CD8-positive, alpha-beta memory T cell (primary cell): ENCODE measurements at places on chromosomes 2 and 18. TPM values are rescaled to one million over a fixed set of nuclear protein-coding genes. Genes with fewer than 3 reads are reported as not detected.

DNA sequence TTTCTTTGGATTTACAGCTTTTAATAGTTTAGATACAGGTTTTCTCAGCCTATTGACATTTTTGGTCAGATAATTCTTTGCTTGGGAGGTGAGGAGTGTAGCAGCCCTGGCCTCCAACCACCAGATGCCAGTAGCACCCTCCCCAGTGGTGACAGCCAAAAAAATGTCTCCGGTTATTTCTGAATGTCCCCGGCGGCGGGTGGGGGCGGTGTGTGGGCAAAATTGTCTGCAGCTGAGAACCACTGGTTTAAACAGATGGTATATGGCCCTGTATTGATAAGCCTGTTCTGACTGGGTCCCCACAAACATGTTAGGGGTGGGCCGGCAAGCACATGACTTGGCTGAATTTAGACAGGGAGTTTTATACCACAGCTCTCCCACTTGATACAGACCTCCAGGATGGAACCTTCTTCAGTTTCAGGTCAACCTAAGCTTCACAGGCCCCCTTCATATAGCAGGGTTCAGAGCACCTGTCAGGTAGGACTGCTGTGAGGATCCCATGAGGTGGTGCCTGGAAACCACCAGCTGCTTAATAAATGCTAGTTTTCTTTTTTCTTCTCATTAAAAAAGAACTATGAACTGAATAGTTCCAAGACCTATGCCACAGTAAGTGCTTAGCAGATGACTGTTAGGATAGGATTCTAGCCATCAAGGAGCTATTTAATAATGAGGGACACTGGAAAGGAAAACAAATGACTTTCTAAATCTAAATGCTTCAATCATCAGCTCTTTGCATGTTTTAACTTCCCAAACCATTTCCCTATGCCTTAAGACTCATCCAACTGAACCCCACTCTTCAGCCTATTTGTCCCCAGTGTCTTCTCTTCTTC is 18.1 kb downstream of the LPIN2 start:
- H3K4me1 ChIP-seq, result peaks cover 59% of the 10 kb centered on the region
- H3K4me3 ChIP-seq, result no peak overlapping the region
- H3K36me3 ChIP-seq, result no peaks in the 10 kb centered on the region
- peak; percentile 47 for DNase-seq

Gene ANKRD23
- 3.8 TPM for total RNA-seq

GRCh38 chr2:21567395-21567794 is 443.6 kb downstream of the TDRD15 start:
- H3K4me3 ChIP-seq, result no peak overlapping the region
- no peaks in the 10 kb centered on the region for H3K27me3 ChIP-seq
- DNase-seq, result no peak
- no peaks in the 10 kb centered on the region for H3K36me3 ChIP-seq
- H3K27ac ChIP-seq, result no peak overlapping the region

- H3K27me3 ChIP-seq, result no peaks in the 10 kb centered on the region
- no peak overlapping the region for H3K4me3 ChIP-seq
- H3K4me1 ChIP-seq, result no peaks in the 10 kb centered on the region
- H3K36me3 ChIP-seq, result no peaks in the 10 kb centered on the region
Measured at GRCh38 chr2:29802986-29803385, 118.4 kb downstream of the ALK start.

Gene NTSR2
- total RNA-seq, result not detected

Gene STARD6
- total RNA-seq, result 0.46 TPM

GRCh38 chr2:188456114-188456909 is 164.6 kb downstream of the GULP1 start:
- no peak overlapping the region for H3K4me3 ChIP-seq
- H3K27me3 ChIP-seq, result no peaks in the 10 kb centered on the region
- H3K27ac ChIP-seq, result no peak overlapping the region

- no peaks in the 10 kb centered on the region for H3K4me1 ChIP-seq
- DNase-seq, result no peak
- H3K27me3 ChIP-seq, result peaks cover 3% of the 10 kb centered on the region
- no peak overlapping the region for H3K4me3 ChIP-seq
- no peaks in the 10 kb centered on the region for H3K36me3 ChIP-seq
- H3K27ac ChIP-seq, result no peak overlapping the region
Measured at GRCh38 chr18:45801416-45802004, 24.0 kb upstream of the SIGLEC15 start.

DNA sequence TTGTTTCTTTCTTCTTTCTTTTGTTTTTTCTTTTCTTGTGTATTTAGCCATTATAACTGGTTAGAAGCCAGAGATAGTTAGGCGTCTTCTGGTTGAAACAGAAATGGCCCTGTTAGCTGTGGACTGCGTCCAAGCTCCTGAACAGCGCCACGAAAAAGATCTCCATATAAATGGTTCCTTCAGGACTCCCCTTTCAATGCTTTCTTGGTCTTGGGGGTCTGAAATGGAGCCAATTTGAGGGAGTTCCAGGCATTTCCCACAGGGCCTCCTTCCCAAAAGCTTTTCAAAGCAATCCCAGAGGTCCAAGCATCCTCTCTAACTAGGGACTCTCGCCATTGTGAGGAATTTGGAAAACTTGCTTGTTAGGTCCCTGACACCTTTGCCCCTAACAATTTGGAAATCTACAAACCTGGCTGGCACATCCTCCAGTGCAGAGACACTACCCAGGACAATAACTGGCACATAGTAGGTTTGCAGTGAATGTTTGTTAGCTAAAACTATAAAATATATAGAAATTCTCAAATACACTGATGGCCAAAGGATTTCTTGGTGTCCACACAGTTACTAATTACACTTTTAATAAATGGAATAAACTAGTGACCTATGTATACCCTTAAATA is 80.1 kb downstream of the MYCN start:
- DNase-seq, result no peak
- no peak overlapping the region for H3K4me3 ChIP-seq
- H3K27ac ChIP-seq, result no peak overlapping the region
- no peaks in the 10 kb centered on the region for H3K36me3 ChIP-seq

GRCh38 chr2:112121682-112122254 is 16.4 kb upstream of the FBLN7 start:
- peak; percentile 50 for DNase-seq
- no peaks in the 10 kb centered on the region for H3K4me1 ChIP-seq
- no peaks in the 10 kb centered on the region for H3K27me3 ChIP-seq
- H3K36me3 ChIP-seq, result peaks cover 4% of the 10 kb centered on the region

Gene ONECUT2
- total RNA-seq, result not detected

DNA sequence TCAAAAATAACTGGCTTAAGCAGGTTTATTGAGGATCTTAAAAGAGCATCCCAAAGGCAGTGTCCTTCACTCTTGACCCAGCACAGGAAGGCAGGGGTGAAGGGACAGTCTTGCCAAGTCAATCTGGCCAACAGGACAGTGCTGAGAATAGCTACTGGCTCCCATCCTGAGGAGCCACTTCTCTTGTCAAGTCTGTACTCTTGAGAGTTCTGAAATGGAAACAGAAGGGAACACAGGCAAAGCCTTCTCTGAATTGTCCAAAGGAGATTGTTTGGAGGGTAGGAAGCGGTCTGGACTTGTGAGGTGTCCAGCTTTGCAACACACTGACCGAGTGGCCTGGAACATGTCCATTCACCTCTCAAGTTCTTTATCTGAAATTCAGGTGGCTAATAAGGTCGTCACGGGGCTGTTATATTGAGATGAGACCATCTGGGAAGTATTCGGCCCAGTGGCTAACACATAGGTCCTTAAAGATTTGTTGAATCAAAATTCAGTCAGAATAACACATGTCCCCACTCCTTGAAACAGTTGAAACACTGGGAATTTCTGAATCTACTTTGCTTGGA is 99.5 kb upstream of the FHL2 start:
- H3K4me1 ChIP-seq, result no peaks in the 10 kb centered on the region
- H3K27ac ChIP-seq, result no peak overlapping the region
- no peaks in the 10 kb centered on the region for H3K36me3 ChIP-seq
- no peaks in the 10 kb centered on the region for H3K27me3 ChIP-seq

DNA sequence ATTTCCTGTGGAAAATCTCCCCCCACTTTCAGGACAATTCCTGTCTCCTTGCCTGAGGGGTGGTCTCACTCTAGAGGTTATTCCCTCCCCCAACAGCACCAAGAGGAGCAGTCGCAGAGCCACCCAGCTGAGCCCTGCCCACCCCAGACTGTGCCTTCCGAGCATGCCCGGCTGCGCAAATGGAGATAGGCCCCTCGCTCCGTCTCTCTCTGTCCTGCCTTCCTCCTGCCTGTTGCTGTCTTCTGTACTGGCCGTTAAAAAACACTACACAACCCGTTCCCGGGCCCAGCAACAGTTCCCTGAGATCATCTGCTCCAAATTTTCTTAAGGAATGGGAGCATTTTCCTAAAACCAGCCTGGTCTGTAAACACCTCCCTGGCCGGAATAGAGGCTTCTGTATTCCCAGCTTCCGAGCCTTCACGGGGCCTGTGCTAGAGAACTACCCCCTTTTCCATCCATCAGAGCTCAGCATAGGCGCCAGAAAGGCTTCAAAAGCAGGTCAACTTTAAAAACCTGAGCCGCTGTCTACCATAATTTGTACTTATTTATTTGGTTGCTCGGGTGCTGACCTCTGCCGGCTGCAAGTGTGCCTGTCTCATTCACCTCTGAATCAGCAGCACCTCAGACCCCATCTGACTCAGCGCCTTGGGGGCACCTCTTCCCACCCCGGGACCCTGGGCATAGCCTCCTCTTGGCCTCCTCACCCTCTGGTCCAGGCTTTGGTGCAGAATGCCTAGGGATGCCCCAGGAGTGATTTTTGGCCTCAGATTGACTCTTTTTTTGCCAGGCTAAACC is 159.4 kb downstream of the PXDN start:
- H3K4me3 ChIP-seq, result no peak overlapping the region
- H3K27me3 ChIP-seq, result no peaks in the 10 kb centered on the region
- H3K27ac ChIP-seq, result no peak overlapping the region
- H3K36me3 ChIP-seq, result no peaks in the 10 kb centered on the region
- H3K4me1 ChIP-seq, result no peaks in the 10 kb centered on the region
- DNase-seq, result no peak

GRCh38 chr2:158325031-158325781 is 131.3 kb downstream of the CCDC148 start:
- DNase-seq, result no peak
- no peak overlapping the region for H3K4me3 ChIP-seq
- H3K27ac ChIP-seq, result no peak overlapping the region
- H3K4me1 ChIP-seq, result no peaks in the 10 kb centered on the region
- no peaks in the 10 kb centered on the region for H3K36me3 ChIP-seq

DNA sequence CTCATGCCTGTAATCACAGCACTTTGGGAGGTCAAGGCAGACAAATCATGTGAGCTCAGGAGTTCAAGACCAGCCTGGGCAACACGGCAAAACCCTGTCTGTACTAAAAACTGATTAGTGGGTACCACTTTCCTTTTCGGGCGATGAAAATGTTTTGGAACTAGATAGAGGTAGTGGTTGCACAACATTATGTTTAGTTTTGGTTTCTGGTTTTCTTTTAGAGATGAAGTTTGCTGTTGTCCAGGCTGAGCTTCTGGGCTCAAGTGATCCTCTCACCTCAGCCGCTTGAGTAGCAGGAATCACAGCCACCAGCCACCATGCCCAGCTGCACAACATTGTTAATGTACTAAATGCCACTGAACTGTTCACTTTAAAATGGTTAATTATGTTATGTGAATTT is 27.6 kb downstream of the AAK1 start:
- peaks cover 76% of the 10 kb centered on the region for H3K4me1 ChIP-seq
- H3K27ac ChIP-seq, result no peak overlapping the region
- H3K4me3 ChIP-seq, result no peak overlapping the region
- DNase-seq, result no peak
- peaks cover 10% of the 10 kb centered on the region for H3K36me3 ChIP-seq
- no peaks in the 10 kb centered on the region for H3K27me3 ChIP-seq

DNA sequence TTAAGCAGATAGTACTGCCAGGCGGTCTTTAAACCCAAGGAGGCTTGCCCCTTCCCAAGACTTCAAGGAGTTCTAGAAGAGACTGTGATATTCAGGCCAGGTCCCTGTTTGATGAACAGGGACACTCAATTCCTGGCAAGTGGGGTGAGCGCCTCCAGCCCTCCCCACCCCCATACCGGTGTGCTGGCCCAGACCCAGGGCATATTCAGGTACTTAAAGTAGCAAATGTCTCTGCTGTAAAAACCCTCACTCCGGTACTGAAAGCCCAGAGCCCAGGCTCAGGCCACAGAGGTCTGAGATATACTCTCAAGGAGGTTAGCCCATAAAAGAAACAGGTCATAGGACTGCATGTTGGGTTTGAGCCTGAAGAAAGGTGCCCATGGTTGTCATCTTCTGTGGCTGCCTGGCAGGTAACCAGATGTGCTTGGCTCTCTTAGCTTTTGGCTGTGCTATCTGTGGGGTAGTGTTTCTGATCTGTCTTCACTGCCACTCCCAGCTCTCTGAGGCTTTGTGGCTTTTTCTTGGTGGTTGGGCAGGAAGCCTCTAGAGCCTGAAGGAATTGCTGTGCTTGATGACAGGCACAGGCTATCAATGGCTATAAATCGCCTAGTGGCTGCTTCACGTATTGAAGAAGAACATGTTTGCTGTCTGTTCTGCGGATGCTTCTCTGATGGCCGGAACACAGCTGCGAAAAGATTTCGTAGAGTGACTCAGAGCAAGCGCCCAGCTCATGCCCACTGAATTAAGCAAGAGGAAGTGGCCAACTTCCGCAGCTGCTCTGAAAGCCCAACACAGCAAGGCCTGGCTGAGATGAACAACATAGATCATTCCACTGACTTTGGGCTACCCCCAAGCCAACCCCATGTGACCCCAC is 63.3 kb upstream of the ALPP start:
- H3K4me3 ChIP-seq, result peak overlapping the region; percentile 41
- H3K27me3 ChIP-seq, result no peaks in the 10 kb centered on the region
- H3K4me1 ChIP-seq, result peaks cover 90% of the 10 kb centered on the region
- H3K36me3 ChIP-seq, result no peaks in the 10 kb centered on the region
- DNase-seq, result peak; percentile 84

GRCh38 chr2:98649135-98649991 is 41.0 kb downstream of the UNC50 start:
- DNase-seq, result peak; percentile 74
- peaks cover 44% of the 10 kb centered on the region for H3K4me1 ChIP-seq
- no peaks in the 10 kb centered on the region for H3K27me3 ChIP-seq
- H3K4me3 ChIP-seq, result no peak overlapping the region

DNA sequence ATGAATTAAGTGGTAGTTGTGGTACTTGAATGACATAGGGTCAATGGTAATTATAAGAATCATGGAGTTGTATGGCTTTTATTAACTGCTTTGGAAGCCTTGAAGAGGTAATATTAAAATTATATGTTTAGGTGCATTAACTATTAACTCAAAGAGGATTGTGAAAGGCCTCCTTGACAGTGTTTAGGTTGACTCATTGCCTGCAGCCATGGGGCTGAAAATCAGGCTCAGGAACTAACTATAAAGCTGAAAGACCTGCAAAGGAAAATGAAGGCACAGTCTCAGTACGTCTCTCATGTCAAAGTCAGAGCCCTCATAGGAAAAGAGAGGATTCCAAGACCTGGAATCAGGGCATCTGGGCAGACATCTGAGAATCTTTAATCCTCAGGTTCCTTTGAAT is 31.0 kb downstream of the CACNB4 start:
- no peaks in the 10 kb centered on the region for H3K36me3 ChIP-seq
- no peak overlapping the region for H3K27ac ChIP-seq
- H3K27me3 ChIP-seq, result no peaks in the 10 kb centered on the region
- DNase-seq, result no peak
- H3K4me1 ChIP-seq, result no peaks in the 10 kb centered on the region

Gene SLC11A1
- total RNA-seq, result 2.1 TPM

- no peak overlapping the region for H3K4me3 ChIP-seq
- no peaks in the 10 kb centered on the region for H3K4me1 ChIP-seq
- no peaks in the 10 kb centered on the region for H3K27me3 ChIP-seq
- no peak overlapping the region for H3K27ac ChIP-seq
Measured at GRCh38 chr18:10052871-10053270, 139.1 kb downstream of the VAPA start.
